ENCODE measurements at places on chromosomes 11 and 22.

DNA sequence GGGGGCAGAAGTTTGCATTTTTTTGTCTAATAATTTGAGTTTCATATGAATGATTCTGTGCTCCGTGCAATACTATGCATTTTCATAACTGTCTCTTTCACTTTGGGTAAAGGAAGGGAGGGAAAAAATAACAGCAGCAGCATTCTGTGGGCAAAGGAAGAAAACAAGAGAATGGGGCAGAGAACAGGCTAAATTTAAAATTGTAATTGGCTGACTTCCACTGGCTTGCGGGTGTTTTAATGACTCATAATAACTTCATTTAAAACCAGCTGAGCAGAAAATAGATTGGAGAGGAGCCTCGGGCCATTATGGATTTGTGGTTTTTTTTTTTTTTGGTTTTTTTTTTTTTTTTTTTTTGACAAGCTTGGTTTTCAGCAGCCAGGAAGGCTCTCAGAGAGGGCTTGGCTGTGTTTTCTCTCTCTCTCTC is 107.4 kb downstream of the ZBTB16 start:
- DNase-seq, result no peak

DNA sequence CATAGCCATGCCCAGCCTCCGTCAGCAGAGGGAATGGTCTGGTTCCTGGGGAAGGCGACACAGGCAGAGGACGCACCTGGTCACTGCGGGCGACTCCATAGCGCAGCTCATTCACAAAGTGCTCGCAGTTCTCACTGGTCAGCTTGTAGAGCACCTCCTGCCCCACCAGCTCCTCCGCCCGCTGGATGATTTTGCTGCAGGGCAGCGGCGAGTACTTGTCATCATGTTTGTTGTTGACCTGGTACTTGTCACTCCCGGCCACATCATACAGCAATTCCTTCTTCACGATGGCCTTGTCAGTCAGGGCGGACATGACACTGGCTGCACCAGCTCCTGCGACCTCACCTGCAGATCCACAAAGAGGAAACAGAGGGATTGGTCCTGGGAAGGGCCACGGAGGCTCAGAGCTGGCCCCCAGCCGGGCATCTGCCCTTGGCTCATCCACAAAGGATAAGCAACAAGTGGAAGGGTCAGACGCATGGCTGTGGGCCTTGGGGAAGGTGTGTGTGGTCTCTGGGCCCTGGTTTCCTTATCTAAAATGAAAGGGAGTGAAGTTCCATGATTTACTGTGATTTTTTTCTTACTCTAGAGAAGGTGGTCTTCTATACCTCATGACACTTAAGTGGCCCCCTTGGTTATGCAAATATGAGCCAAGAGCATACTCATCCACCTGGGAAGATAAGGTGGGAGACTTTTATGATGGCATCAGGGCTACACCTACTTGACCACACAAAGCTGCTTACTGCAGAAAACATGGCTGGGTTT is 24.0 kb downstream of the PLAAT3 start:
- no peak for DNase-seq

- DNase-seq, result no peak
Measured at GRCh38 chr11:78902771-78903507, 328.3 kb upstream of the NARS2 start.

DNA sequence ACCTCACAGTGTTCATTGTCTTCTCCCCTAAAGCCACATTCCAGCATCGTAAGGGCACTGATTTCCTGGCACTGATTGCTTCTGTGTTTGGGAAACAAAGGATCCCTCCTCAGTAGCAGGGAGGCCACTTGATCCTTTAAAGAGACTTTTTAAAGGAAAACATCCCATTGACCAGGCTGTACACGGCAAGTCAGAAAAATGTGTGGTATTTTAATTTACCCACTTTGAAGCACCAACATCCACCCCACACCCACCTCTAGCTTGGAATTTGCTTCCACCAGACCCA is 364.9 kb downstream of the SHANK2 start:
- DNase-seq, result no peak

DNA sequence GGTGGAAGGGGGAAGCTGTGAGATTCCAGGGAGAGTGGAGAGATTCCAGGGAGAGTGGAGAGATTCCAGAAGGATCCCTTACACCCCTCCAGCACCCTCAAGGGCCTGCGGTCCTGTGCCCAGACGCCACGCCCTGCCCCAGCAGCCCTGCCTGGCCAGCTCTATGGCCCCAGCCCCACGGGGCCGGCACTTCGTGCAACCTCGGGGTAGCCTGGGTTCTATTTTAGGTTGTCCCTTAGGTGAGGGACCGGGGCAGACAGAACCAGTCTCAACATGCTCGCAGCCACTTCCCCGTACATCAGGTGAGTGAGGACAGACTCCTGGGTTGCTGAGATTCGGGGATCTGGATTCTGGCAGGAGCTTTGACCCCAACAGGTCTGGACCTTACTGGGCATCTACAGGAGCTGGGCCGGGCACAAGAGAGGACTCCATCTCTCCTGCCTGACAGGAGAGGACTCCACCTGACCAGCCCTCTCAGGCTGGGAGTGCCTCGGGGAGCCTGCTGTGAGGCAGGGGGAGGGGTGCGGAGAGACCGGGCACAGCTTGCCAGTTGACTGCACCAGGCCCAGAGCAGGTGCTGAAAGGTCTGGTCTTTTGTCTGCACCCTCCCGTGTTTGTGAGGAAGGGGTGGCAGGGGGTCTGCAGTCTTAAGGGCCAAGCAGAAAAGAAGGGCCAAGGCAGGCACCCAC is 8.5 kb upstream of the ADORA2A start:
- no peak for DNase-seq

DNA sequence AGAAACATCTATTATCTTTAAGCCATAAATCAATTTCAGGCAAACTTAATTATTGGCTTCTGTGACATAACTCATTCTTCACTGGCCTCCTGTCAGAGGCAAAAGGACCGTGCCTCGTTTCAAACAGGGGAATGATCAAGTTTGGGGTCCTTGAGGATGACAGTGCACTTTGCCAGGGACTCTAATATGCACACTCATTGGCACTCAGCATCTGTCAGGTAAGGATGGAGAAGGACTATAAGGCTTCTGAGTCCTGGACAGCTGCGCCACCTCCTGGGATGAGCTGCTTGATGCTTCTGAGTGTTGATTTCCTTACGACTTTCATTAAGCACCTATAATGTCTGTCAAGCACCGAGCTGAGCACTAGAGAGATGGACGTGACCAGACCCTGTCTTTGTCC is 20.2 kb downstream of the BPIFC start:
- no peak for DNase-seq

DNA sequence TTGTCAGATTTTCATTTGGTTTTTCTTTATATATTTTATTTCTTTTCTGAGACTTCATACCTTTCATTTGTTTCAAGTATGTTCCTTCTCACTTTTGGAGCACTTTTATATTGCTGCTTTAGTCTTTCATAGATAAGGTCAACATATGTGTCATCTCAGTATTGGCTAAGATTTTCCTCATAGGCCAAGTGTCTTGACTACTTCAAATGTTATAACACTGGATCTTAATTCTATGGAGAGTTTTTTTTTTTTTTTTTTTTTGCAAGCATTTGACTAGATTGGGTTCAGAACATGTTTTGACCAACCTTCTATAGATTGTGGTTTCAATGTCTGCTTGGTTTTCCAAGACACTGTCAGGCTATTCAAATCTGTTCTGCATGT is 69.0 kb upstream of the NARS2 start:
- no peak for DNase-seq

DNA sequence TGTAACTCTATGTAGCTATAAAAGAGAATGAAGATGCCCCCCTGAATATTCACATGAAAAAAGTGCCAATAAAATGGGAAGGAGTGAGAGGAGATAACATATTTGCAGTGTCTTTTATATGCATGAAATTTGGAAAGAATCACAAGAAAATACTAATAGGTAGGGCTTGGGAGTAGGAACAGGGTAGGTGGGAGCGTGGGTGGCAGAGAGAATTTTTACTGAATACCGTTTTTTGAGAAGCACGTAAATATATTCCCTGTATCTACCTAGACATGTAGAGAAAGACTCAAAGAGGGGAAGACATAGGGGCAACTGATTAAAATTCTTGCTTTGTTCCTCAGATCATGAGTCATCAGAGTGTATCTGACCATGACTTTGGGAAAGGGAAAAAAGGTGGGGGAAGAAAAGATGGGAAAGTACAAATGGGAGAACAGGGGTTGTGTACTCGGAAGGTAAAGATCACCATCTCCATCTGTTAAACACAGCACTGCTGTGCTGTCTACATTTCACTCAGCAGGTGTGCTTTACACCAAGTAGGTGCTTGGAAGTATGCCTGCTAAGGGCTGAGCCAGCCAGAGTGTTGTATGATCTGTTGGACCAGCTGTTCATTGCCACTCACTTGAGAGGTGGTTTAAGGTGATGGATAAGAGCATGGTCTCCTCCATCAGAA is 16.0 kb downstream of the PRR5L start:
- DNase-seq, result no peak

- no peak for DNase-seq
Measured at GRCh38 chr22:47943729-47944700, 1181.6 kb downstream of the TBC1D22A start.

DNA sequence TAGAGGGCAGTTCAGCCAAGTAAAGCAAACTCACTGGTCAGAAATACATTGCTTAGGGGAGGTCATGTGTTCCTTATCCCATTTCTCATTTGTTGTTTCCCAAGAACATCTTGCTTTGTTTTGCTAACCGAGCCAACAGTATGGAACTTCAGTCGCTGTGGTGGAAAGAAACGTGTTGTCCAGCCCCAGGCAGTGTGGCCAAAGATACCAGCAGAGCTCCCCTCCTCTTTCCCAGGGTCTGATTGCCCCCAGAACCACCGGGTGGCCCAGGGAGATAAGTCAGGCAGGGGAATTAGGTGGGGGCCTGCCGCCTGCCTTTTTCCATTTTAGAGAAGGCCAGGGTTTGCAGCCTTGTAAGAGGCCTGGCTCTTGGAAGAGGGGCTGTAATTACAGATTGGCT is 98.7 kb upstream of the CRYBB3 start:
- DNase-seq, result no peak

DNA sequence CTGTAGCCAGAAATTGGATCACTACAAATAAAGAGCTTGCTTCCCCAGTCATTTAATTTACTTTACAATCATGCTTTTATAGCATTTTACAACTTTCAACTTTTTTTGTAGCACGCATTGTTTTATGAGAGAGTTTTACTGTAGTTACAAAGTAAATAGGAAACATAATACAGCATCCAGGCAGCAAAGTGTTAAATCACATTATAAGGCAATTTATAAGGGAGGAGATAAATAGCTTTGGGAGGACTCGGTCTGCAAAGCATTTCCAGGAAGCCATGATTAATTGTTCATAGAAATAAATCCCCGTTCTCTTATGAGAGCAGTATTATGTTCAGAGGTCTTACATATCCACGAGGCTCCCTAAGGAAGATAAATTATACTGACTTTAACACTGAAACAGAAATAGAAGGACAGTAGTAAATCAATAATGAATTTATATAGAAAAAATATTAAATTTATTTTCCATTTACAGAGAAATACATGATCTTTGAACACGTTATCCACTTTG is 792.6 kb upstream of the RAG2 start:
- no peak for DNase-seq

- no peak for DNase-seq
Measured at GRCh38 chr11:47997063-47998053, 17.0 kb downstream of the PTPRJ start.

DNA sequence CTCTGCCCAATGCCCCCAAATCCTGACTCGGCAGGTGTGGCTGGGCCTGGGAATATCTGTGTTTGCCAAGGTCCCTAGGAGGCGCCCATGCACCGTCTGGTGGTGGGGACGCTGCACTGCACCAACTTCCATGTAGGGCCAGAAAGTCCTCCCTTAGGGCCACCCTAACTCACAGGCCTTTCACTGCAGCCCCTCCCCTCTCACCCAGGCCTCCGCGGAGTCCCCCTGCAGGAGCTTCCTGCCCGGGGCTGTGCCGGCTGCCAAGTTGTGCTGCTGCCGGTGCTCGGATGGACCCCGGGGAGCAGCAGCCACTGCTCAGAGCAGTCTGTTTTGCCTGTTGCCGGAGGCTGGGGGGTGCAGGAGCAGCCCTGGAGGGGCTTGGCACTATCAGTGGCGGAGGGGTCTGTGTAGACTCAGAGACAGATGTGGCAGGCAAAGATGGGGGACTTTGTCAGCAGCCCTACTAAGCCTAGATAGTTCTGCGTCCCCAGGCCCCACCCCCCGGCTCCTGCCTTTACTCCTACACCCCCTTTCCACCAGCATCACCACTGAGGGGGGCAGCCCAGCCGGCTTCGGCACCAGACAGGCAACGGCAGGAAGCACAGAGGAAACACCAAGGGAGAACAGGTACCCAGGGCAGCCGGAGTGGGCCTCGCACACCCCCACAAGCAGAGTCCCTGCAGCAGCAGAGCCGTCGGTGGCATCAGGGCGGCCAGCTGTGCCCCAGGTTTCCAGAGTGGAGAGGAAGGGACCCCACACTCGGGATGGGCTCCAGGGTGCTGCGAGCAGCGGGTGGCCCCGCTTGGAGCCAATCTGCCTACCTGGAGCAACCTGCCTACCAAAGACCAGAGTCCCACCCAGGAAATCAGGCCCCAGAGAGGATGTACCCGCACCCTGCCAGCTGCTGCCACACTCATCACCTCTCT is 124.3 kb downstream of the TRIM29 start:
- DNase-seq, result no peak

- peak; percentile 85 for DNase-seq
Measured at GRCh38 chr22:19478901-19479354, at the start of gene UFD1. Gene UFD1, minus strand, starts transcription at chr22:19479193. Its CDS starts 108 bp downstream, at chr22:19479085.

DNA sequence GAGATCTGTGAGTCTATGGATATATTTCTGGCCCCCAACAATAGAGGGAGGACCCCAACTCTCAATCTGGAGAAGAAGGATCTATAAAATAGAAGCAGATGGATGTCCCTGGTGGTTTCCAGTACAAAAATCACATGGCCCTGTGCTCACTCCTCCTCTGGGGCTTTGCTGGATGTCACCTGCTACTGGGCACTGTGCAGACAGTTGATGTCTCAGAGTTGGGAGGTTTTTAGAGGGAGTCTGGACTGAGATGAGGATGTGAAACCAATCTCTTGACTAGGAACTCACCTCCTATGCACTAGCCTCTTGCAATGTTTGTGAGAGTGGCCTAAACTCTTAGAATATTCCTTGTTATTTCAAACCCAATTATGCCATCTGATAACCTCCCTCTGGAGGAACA is 107.2 kb downstream of the SCN3B start:
- DNase-seq, result no peak

DNA sequence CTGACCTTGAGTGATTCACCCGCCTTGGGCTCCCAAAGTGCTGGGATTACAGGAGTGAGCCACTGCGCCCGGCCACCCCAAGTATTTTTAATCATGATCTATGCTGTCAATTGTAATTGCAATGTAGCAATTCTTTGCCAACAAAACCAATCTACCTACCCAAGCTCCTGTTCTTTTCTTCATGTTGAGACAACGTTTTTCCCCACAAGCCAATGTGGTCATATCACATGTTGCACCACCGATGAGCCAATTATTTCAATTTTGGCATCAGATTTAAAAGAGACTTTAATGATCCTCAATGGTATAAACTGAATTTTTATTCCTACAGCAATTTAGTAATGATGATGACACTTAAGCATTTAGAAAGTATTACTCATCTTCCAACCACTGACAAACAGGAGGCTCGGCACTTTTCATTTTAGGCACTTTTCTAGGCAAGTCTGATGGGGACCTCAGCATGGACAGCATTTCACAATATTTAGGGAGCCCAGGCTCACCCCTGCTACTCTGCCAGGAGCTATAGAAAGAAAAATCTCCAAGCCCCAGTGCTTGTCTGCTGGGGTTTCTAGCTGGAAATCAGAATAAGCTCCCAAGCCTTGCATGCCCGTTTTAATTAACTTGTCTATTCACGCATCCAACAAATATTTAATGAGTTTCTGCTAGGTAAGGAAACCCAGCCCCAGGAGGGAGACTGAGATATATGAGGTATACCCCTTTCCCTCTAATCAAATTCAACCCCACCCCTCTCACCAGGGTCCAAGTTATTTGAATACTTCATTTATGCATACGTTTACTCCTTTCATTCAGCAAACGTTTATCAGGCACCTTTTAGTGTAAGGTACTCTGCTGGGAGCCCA is 291.4 kb downstream of the ST3GAL4 start:
- no peak for DNase-seq

Data from activated naive CD8-positive, alpha-beta T cell treated with anti-CD3 and anti-CD28 coated beads for 36 hours (primary cell).